ENCODE measurements at places on chromosomes 16 and 17. TPM values are rescaled to one million over a fixed set of nuclear protein-coding genes. Genes with fewer than 3 reads are reported as not detected.

DNA sequence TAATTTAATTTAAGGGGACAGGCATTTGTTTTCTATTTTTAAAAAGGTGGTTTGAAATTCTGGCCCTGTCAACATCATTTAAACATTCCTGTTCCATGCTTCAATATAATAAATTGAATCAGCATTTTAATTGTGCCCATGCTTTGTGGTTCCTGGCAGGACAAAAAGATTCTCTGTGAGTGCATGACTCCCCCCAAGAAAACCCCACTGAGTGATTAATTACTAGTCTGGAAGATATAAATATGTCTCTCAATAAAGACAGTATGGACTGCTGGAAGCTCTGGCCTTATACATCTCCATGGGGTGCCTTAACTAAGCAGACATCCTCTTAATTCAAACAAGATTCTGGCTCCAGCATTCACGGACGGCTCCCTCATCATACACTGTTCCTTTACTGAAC, 95.0 kb upstream of the PSMD7 start:
- no peaks in the 10 kb centered on the region for H3K4me1 ChIP-seq
- DNase-seq: no peak
- no peak overlapping the region for H3K27ac ChIP-seq
- no peak overlapping the region for H3K4me3 ChIP-seq
- H3K36me3 ChIP-seq: no peaks in the 10 kb centered on the region

DNA sequence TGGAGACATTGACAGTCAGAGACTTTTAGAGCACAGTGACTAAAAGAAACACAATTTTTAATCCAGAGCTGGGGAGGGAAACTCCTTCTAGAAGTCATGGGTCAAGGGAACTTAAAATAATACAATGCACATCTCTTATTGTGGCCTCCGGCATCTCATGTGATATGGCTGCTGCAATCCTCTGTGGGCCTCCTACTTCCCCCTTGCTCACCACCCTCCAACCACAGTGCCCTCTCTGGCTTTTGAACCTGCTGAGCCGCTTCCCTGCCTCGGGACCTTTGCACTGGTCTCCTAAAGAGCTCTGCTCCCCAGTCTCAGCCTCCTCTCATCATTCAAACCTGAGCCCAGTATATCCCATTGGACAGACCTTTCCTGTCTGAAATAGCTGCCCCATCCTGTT, 47.6 kb downstream of the HS3ST2 start:
- H3K4me3 ChIP-seq: no peak overlapping the region
- no peaks in the 10 kb centered on the region for H3K4me1 ChIP-seq
- H3K36me3 ChIP-seq: no peaks in the 10 kb centered on the region

DNA sequence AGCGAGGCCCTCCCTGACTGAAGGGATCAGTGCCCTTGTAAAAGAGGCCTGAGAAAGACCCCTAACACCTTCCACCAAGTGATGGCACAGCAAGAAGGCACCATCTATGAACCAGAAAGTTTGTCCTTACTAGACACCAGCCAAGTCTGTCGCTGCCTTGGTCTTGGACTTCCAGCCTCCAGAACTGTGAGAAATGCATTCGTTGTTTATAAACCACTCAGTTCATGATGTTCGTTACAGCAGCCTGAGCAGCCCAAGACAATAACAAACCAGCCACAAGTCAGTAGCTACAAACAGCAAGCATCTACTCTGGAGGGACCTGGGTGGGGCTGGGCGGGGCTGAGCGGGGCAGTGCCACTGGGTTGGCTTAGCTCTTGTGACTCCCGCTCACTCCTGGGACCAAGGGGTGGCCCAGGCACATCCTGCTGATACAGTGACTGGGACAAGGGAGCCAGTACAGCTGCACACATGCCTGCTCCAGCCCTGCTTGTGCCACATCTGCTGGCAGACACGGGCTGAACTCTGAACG, 234.9 kb downstream of the IRF8 start:
- no peak for DNase-seq
- no peaks in the 10 kb centered on the region for H3K36me3 ChIP-seq
- no peaks in the 10 kb centered on the region for H3K4me1 ChIP-seq
- H3K4me3 ChIP-seq: no peak overlapping the region
- no peak overlapping the region for H3K27ac ChIP-seq
- no peaks in the 10 kb centered on the region for H3K27me3 ChIP-seq

DNA sequence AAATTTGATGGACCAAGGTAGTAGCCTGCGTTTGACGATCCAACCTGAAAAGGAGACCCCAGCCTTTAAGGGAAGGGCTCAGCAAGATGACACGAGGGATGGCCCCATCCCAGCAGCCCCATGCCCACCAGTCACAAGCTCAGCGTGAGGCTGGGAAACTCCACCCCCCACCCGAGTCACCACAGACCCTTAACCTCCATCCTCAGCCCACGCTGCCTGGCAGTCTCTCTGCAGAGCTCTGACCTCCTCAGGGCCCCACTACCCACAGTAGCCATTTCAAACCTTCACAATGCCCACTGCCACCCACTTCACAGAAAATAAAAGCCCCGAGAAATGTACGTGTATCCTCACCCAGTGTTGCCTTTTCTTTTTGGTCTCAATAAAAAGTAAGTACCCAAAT, 18.7 kb downstream of the USP36 start:
- no peak for DNase-seq
- H3K4me1 ChIP-seq: no peaks in the 10 kb centered on the region
- no peaks in the 10 kb centered on the region for H3K27me3 ChIP-seq
- peak overlapping the region; percentile 83 for H3K27ac ChIP-seq

The EXOC3L1 gene
- 3.6 TPM for total RNA-seq
